ENCODE measurements at places on chromosomes 5 and 9. TPM values are rescaled to one million over a fixed set of nuclear protein-coding genes. Genes with fewer than 3 reads are reported as not detected.

The ERP44 gene
- 21.3 TPM for total RNA-seq

The GABRA1 gene
- total RNA-seq: not detected

DNA sequence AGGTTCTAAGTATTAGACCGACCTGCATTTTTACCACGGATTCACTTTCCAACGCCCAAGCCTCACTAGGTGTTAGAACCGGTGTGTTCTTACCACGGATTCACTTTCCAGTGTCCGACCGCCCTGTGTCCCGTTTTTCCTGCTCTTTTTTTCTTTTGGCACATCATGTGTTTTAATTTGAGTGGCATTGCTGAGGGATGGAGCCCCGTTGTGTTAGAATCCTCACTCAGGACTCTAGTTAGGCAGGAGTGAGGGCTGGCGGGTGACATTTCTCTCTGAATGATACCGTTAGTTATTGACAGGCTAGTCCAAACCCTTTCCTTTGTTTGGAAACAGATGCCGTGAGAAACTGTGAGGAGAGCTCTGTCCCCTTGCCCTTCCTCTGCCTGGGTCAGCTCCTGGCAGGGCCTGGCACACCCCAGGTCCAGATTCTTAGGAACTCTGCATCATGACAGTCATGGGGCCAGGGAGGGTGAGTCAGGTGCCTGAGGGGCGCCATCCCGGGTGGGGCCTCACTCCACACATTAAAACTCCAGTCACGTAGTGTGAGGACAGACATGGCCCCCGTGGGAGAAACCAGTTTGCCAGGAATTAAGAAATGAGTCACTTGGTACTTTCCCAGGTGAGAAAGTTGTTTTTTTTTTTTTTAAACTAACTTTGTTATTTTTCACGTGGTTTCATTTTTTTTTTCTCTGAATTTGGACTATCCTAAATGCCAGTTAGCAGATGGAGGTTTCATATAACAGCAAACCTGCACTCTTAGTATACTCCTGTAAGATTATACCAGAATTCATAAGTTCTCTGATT lies 15.8 kb downstream of the EXOC3 start:
- peak; percentile 65 for DNase-seq

- no peak for DNase-seq
Observed at GRCh38 chr5:78699552-78700153, 51.1 kb upstream of the LHFPL2 start.

The CACNA1B gene
- not detected for total RNA-seq

GRCh38 chr5:132665574-132666080 lies 7.7 kb downstream of the IL13 start:
- no peak for DNase-seq

- no peak for DNase-seq
Observed at GRCh38 chr9:125296843-125297372, 35.3 kb downstream of the GAPVD1 start.

The ATP10B gene
- total RNA-seq: 0.42 TPM

DNA sequence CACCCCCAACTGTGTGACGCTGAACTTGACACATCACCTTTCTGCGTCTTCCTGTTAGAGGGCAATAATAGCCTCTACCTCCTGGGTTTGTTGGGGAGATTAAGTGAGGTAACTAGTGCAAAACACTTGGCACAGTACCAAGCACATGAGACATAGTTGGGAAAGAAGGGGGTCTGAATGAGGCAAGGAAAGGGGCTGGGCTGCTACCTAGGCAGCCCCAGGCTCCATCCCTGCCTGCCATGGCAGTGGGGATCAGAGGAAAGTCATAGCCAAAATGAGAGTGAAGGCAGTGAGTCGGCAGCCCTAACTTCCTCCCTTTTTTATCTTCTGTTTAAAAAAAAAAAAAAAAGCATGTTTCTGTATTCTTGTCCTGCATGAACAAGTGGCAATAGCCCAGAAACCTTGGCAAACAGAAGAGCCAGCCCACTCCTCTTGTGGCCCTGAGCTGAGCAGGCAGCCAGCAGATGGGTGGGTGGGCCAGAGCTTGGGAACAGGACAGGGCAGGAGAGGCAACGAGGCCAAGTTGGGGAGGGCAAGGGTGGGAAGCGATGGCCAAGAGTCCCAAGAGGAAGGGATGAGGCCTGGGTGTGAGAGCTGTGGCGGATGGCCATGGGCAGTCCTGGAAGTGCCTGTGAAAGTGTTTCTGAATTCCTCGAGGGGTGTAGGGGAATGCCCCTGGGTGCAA lies 11.4 kb downstream of the CAMK2A start:
- no peak for DNase-seq

DNA sequence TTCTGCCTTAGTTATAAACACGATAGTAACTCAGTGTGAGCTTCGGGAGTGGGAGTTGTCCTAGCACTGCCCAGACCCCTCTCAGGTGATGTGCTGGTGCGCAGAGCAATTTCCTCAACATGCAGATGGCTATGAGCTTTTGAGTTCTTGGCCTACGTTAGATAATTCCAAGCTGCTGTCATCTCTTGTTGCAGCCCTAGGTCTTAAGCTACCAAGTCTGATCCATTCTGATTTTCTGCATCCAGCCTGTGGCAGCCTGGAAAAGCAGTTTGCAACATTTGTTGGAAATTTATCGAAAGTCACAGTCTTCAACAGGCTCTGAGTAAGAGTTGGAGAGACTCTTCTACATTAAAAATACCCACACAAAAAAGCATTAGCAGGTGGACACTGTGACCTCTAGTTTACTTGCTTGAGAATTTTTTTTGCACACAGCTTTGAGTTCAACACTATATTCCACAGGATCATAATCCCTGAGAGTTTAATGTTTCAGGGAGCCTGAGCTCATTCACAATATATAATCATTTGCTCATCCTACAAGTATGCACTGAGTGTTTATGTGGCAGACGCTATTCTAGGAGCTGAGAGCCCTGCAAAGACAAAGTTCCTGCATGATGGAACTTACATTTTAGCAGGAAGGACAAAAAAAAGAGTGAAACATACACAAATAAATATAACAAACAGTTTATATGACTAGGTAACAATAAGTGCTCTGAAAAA lies 91.6 kb downstream of the UBE2QL1 start:
- DNase-seq: no peak

DNA sequence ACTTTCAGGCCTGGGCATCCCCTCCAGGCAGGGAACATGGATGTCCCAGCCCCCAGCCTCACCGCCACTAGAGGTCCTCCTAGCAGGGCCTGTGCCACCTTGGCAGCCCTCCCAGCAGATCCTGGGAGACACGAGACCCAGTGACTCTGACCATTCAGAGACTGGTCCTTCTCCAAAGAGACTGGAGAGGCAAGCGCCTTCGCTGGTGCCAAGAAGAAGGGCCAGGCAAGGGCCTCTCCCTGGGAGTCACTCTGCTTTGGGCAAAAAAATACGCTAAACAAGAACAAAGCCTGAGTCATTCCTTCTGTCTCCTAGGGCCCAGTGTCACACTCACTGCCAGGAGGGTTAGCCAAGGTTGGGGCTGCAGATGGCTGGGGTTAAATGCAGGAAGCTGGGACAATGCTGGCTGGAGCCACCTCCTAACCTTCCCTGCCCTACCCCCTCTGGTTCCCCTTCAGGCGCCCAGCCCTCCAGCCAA lies 35.3 kb upstream of the SMIM23 start:
- DNase-seq: no peak

GRCh38 chr9:136771907-136772415 lies 7.6 kb upstream of the LCN15 start:
- DNase-seq: no peak

The SHISAL2B gene
- total RNA-seq: not detected

GRCh38 chr9:98191671-98192502 lies 550 bp downstream of the CORO2A start:
- no peak for DNase-seq

The RNF180 gene
- 13.0 TPM for total RNA-seq

DNA sequence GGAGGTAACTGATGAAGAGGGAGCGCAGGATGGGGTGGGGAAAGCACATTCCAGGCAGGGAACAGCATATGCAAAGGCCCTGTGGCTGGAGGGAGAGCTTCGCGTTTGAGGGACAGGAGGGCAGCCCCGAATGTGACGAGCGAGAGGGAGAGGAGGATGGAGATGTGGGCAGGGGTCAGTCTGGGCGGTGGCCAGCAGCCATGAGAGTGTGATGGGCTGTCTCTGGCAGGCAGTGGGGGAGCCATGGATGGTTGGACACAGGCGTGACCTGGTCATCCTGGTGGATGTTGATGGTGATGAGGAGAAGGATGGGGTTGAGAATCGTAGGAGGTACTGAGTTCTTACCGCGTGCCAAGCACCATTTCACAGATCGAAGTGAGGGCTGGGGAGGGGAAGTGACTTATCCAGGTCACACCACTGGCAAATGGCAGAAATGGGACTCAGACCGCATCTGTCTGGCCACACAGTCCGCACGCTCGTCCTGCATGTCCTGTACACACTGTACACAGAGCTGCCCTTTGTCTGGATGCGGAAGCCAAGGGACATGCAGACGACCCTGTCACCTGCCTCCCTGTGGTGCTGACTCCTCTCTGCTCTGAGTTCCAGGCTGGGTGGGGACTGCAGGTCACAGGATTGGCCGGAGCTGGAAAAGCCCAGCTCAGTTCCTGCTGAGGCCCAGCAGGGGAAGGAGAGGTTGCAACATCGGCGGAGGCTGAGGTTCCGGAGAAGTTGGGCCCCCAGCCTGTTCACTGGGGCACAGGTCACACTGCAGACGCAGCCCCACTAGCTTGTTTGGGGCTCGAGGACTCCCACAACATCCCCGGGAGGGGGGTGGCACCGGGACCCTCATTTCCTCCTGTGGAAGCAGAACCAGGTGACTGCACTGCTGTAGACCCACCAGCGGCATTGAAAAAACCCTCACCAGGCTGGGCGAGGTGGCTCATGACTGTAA lies 165.6 kb upstream of the IER5L start:
- no peak for DNase-seq

- no peak for DNase-seq
Observed at GRCh38 chr5:74414228-74414627, 226.3 kb downstream of the ENC1 start.

GRCh38 chr9:86460216-86461002 lies 106.2 kb upstream of the TUT7 start:
- no peak for DNase-seq

The SLC6A18 gene
- total RNA-seq: not detected

DNA sequence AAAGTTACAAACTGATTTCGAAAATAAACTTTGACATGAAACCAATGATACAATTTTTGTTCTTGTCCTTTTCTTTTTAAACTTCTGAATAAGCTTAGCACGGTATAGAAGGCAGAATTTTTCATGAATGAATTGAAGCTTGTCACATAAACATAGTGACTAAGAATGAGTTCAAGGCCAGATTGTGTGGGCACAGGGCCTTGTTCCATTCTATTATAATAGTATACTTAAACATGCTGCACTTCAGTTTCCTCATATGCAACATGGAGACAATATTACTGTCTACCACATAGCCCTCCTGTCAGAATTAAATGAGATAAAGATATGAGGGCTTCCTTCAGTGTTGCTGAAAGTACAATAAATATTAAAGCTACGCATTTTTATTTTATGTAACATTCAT lies 204.2 kb upstream of the HAPLN1 start:
- DNase-seq: no peak

DNA sequence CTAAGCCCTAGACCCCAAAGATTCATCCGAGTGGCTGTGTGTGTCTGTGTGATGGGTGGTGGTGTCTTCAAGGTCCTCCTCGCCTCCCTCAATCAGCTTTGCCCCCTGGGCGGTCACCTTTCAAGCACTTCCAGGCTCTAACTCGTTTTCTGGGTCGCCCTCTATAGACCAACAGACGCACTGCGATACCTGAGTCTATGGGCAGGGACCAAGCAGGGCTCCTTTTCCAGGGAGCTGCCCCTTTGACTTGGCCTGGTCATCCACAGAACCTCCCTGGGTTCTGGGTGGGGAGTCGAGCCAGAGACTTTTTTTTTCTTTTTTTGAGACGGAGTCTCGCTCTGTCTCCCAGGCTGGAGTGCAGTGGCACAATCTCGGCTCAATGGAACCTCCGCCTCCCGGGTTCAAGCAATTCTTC lies 1.1 kb downstream of the SLC27A4 start:
- DNase-seq: no peak

The ADGRD2 gene
- not detected for total RNA-seq

GRCh38 chr9:93431539-93432105 lies 19.9 kb upstream of the FAM120A start:
- DNase-seq: no peak
